H9 (cell line): ENCODE measurements at places on chromosomes 11 and 22.
A peak's percentile ranks its signal among the peaks of the same experiment; 100 is the strongest.

GRCh38 chr11:7672960-7673723, at the start of gene CYB5R2:
Gene CYB5R2, minus strand, starts transcription at chr11:7673500. Its CDS starts 675 bp downstream, at chr11:7672825.
- peak; percentile 81 for DNase-seq

- DNase-seq: no peak
Measured at GRCh38 chr11:120512739-120513435, 1.3 kb downstream of the GRIK4 start.

DNA sequence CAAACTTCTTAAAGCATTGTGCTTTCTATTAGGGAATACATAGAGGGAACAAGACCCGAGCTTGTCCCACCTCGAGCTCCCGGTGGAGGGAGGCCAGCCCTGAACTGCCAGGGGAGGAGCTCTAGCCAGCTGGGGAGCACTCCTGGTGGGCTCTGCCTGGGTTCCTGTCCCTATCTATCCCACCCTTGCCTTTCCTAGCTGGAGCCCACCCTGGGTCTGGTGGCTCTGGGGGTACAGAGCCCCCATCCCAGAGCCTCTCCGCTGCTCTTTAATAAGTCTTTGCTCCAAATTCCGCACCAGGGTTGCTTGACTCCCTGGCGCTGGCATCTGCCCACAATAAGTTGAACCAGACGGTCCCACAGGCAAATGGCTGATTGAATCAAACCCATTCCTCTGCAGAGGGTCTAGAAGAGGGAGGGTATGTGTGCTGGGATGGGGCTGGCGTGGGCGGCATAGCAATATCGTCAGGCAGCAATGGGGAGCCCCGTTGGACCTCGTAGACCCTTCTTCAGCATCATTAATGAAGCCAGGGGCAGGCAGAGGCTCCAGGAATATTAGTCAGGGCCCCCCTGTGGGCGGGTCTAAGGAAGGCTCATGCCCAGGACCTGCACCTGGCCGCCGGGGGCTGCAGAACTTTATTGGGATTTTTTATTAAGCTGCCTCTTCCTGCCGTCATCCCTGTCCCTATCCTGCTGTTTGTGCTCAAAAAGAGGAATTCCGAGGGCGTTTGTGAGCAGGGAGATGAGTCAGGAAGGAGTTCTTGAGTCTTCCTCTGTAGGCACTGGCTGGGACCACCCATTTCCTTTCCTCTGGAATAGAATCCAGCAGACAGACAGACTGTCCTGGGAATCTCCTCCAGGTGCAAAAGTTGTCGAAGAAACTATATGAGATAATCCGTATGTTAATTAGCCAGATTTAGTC, 38.5 kb upstream of the RIC3 start:
- DNase-seq: peak; percentile 39

GRCh38 chr11:113947994-113948393, 26.9 kb upstream of the HTR3A start:
- no peak for DNase-seq

- no peak for DNase-seq
Measured at GRCh38 chr11:86698639-86699038, 26.2 kb upstream of the ME3 start.

DNA sequence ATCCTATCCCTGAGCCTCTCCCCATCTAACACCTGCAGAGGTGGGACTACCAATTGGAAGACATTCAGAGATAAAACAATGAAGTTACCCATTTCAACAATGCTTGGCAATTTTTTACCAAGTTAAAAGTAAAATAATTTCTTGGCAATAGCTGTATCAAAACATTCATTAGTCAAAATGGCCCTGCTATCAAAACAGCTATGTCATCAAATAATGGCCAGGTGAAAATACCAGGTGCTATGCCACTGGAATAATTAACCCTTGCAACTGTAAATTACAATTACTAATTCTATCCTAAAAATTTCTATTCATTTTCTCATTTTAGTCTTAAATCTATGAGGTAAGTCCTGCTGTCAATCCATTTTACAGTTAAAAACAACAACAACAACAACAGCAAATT, 43.3 kb downstream of the NOX4 start:
- DNase-seq: no peak

DNA sequence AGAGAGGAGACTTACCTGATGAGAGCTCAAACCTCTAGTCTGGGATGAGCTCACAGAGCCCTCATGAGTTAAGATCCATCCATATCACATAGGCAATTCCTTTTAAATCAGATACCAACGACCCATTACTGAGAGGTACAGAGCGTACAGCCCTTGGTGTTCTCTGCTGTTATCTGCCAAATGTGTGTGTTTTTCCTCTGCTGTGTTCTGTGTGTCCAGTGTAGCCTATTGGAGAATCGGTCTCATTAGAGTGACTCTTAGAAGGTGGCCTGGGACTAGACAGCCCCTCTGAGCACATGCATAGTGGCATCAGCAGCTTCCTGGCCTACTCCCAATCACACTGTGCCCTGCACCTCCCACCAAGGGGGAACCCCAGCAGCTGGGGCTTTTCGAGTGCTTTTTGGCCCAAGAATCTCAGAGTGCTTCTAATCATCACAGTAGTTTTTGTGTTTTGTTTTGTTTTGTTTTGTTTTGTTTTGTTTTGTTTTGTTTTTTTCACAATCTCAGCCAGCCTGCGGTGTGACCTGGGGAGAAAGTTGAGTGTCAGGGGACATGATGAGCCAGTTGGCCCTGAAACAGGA, 25.4 kb downstream of the TP53AIP1 start:
- no peak for DNase-seq

DNA sequence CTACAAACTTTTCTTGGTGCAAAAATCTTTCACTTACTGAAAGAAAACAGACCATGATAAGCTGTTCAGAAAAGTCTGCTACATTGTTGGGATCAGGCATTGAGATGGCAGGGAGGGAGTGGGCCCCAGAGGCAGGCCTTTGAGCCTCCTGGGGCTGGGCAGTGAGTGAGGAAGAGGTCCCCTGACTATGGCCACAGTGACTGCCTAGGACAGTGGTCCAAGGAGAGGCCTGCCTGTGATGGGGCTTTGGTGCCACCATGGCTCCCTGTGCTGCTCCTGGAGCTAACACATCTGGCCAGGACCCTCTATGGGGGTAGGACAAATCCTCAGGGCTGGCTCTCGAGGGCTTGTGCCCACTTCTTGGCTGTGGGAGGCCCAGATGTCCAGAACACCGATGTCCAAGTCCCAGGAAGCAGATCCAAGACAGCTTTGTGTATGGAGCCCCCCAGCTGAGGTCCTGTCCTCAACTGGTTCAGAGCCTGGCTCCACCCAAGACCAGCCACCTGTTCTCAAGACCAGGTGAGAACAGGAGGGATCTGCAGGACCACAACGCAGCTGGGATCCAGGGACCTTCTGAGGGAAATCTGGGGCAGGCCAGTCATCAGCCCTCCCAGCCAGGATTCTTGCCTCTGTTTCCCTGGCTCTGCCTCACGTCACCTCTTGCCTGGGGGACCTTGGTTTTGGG, 36.9 kb downstream of the PPM1F start:
- DNase-seq: no peak

DNA sequence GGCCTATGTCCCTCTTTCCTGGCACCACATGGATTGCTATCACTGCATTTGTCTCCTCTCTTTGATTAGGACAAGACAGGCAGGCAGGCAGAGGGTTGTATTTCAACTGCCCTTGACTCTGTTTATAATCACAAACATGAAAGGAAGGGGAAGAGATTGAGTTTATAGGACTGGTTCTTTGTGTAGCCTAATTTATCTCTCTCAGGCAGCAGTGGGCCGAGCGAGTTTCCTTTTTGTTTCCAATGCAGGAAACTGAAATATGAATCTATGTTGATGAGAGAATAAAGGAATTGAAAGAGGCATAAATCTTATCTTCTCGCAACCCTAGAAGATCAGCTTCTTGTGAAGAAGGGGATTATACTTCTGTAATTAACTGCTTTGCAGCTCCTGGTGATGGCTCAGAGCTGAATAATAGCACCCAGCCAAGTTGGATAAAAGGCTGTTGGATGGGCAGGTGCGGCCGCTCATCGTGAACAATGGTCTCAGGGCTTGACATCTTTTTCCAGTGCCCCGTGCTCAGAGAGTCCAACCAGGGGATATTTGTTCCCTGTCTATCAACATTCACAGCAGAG, 80.6 kb upstream of the SYT13 start:
- no peak for DNase-seq

DNA sequence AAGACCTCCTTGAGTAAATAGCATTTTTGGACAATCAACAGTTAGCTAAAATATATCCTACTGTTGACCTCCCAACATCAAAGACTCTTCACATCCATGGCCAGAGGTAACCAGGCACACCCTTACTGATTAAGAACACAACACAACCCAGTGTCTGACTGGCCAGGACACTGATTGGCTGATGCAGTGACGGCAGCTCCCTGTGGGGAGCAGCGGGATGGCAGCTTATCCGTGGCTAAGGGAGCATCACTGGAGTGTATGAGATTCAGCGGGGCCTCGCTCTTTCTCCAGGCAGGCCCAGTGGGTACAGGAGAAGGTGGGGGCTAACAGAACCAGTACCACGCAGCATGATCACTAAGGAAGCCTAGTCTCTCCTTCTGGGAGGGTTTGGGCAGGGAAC, 10.3 kb upstream of the IL2RB start:
- no peak for DNase-seq

GRCh38 chr11:116544721-116545120, 228.1 kb downstream of the BUD13 start:
- no peak for DNase-seq

DNA sequence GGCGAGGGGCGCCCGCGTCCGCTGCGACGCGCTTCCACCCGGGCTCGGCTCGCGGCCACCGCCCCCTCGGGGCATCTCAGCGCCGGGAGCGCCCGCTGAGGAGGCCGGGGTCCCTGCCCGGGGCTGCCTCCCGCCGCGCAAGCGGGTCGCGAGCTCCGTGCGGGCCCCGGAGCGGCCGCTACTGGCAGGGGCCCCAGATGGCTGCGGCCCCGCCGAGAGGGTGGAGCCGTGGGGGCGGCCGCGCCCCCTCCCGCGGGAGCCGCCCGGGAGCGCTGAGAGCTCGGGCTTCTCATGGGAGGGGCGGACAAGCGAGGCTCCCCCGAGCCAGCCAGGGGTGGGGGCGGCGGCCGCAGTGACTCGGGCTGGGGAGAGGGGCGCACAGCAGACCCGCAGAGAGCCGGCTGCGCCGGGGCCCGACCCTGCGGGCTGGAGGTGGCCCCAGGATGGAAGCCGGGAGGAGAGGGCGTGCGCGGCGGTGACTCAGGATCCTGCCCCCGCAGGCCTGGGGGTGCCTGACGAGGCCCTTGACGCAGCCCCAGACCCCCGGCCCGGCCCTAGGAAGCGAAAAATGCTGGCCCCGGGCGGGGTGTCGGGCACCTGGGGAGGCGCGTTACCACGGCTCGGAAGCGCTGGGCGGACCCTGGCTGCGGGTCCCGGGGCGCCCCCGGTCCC, 603 bp upstream of the ZFTA start:
- DNase-seq: no peak

- DNase-seq: no peak
Measured at GRCh38 chr11:77771135-77771534, 49.4 kb downstream of the RSF1 start.
